ENCODE measurements at places on chromosomes 4 and X. TPM values are rescaled to one million over a fixed set of nuclear protein-coding genes. Genes with fewer than 3 reads are reported as not detected.

GRCh38 chrX:71301195-71301924, at the start of gene ITGB1BP2:
Gene ITGB1BP2 (plus strand): TSS chrX:71301750. CDS start chrX:71301807, 57 bp downstream.
- peak; percentile 15 for ATAC-seq

Gene ZFYVE28
- 6.7 TPM for total RNA-seq

DNA sequence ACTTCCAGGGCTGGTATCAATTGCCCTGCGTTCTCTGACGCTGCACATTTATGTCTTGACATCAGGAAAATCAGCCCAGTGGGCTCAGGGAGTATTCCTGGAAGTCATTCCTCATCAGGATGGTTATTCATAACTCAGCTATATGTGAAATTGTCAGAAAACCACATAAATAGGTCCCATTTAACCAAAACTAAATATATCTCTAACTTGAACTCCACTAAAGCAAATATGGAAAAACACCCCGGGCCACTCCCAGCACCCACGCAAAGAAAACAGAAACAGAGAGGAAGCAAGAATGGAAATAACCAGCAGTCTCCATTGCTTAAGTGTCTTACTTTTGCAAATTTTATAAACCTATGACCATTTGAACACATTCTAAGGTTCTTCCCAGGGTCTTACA, 112.0 kb downstream of the IRF2 start:
- no peak for ATAC-seq

- ATAC-seq: no peak
Measured at GRCh38 chr4:77599378-77599777, 6.2 kb upstream of the CXCL13 start.

DNA sequence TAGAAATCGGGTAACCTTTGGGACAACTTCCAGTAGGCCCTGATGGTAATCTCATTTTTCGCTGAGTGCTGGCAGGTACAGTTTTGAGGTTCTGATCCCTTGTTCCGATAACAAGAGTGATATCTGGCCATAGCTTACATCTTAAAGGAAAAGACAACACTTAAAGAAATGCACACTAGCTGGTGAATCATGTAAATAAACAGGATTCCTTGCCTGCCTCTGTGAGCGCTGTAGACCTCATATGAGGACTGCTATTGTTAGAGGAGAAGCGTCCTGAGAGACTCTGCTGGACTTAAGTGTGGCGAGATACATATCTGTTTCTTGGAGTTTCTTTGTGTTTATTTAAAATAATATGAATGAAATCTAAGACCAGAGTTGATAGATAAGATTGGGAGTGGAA, 149.3 kb upstream of the SLC4A4 start:
- ATAC-seq: no peak

DNA sequence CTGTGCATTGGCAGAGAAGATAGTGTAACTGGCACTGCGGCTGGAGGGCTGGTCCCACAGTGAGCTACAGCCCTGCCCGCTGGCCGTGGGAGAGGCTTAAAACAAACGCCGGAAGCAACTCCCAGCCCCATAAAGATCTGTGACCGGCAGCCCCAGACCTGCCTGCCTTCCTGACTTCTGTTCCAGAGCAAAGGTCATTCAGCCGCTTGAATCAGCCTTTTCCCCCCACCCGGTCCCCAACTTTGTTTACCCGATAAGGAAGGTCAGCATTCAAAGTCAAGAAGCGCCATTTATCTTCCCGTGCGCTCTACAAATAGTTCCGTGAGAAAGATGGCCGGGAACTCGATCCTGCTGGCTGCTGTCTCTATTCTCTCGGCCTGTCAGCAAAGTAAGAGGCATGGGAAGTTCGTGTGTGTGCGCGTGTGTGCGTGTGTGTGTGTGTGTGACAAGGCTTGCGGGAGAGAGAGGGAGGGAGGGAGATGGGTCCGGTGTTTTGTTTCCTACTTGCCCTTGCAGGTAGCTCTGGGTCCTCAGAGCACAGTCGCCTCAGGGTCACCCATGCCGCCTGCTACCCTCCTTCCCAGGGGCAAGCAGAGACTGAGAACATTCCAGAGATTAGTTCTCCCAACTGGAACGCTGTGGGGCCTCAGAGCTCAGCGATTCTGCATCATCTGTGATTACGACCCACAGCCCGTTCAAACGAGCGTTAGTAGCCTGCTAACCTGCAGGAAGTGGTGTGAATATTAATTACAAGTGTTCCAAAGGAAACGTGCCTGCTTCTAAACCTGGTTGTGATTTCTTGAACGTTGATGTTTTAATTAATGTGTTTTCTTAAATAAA, at the start of gene MGST2:
TSS of gene MGST2 (plus strand) at position 130 of the 840 bp plus-strand sequence. CDS start at position 331, 201 bp downstream.
- ATAC-seq: peak; percentile 89

- no peak for ATAC-seq
Measured at GRCh38 chr4:87863486-87863885, 30.7 kb downstream of the MEPE start.
